ENCODE measurements at places on chromosomes 3 and 15. TPM values are rescaled to one million over a fixed set of nuclear protein-coding genes. Genes with fewer than 3 reads are reported as not detected.

- DNase-seq, result no peak
Observed at GRCh38 chr3:160665784-160666526, 11.0 kb upstream of the ARL14 start.

DNA sequence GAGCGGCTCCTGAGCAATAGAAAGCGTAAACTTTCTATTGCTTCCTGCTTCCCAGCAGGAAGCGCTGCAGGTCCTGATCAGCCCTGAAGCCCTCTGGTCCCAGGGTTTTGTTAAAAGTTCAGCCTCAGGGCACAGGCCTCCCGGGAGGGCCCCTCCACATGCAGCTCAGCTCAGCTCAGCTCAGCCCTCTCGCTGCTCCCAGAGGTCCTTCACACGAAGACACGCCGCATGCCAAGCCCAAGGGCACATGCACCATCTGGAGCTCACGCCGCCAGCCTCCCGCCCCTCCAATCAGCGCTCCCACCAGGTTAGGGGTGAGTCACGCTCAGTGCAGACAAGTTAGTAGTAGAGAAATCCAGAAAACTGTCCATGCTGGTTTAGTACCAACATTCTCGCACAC lies 12.7 kb downstream of the TKT start:
- DNase-seq, result peak; percentile 48

DNA sequence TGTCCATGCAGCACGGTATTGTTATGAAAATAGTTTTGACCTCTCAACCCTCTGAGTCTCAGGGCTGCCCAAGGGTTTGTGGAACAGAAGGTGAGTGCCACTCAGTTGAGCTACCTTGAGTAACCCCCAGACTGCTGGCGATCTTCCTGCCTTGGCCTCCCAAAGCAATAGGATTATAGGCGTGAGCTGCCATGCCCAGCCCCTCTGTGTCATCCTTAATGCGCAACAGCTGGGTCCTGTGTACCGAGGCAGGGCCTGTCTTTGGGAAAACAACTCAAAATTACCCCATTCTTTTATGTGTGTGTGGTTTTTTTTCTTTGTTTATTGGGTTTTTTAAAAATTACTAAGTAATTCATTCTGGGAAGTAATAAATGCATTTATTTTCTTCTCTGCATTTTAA lies 78.3 kb upstream of the TPM1 start:
- DNase-seq, result no peak

RTP3 gene
- total RNA-seq, result not detected

POTEB gene
- not detected for total RNA-seq

- DNase-seq, result no peak
Observed at GRCh38 chr3:13693441-13693840, 144.5 kb downstream of the FBLN2 start.

NMNAT3 gene
- 0.77 TPM for total RNA-seq

DNA sequence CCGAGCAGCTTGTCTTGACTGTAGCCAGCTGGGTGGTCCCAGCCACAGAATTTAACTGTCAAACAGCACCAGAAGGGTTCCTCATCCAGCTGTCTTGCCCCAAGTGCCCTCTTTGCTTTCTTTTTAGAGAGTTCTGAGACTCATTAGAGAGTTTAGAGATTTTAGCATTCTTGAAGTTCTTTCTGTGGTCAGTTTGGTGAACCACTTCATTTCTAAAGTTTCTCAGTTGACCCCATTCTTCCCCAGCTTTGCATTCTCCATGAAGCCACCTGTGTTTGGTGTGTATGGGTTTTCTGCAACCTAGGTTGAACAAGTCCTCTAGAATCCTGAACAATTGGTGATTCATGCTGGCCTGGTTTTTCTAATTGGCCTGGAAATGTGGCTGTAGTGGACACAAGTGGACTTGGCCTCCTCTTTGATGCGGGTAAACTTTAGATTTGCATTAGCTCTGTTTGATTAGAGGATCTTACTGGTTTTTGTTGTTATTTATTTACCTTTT lies 33.7 kb downstream of the FLNB start:
- DNase-seq, result no peak

DNA sequence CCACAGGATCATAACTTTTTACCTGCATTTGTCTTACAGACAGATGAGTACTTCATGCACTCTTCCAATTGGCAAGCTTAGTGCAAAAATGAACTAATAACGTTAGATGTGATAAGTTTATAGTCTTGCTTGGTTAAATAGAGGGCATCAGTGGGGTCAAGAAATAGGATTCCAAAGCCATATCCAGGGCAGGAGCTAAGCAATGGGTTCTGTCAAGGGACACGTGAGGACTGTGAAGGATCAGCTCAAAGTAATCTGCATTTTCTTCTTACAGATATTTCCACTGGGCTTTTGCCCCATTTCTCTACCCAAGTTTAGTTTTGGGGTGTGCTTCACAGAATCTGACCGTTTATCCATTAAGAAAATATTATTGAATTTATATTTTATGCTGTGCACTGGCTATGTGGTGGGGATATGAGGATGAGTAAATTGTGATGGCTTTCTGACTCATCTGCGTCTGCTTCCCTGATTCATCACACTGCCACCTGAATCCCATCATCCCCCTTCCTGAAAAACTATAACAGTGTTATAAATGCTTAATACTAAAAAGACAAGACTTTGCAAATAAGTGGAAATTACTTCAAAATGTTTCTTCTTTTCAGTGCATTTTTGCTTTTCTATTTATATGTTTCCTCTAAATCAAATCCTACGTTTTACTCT lies 17.5 kb downstream of the PPP2R3A start:
- peak; percentile 46 for DNase-seq

DNA sequence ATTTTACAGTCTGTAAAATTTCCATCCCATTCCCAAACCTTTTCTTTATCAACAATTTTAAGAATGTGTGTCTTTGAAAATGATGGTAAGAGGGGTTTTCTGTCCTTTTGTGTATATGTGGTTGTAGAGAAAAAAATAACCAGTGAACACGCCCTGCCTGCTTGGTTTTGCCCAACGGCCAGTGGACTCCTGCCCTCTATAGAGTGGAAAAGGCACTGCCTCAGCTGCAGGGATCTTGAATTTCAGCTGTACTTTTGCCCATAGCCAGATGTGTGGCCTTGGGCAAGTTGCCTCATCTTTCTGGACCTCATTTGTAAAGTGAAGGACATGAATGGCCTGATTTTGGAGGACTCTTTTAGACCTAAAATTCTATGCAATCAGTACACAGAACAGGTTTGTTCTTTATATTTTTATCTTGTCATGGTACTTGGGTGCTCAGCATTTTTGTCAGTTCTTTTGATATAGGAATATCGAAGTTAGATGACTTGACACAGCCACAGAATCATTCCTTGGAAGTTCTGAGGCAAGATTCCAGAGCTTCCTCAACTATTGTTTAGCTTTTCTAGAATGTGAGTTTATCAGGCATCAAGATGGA lies 81.0 kb downstream of the CLDN11 start:
- peak; percentile 38 for DNase-seq

DNA sequence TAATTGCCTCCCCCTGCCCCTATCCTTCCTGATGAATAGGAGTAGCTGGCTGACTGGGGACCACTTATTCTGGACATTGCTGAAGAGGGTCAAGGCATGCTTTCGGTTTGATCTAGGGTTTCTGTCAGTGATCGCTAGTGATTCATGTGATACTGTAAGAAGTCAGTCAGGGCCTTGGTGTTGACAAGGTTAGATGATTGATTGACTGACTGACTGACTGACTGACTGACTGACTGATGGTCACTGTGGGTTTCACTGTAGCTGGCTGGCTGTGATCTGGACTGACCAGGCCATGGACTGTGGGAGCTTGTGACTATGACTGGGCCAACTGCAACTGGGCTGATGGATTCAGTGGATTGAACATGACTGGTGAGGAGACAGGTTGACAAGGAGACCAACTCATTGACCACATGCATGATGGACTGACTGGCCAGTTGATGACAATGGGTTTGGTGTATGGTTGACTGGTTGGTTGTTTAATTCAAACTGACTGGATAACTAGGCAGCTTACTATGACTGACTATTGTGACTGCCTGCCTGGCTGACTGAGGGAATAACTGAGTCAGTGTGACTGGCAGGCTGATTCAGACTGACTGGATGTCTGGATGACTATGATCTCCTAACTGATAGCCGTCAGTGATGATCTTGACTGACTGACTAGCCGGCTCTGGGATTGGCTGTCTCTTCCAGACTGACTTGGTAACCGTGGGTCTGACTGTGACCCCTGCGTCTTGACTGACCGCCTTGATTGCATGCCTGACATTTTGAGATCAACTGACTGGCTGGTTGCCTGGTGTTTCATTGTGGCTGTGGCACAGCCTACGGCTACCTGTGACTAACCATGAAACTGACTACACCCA lies 509.9 kb downstream of the SHQ1 start:
- peak; percentile 24 for DNase-seq

SLC51A gene
- total RNA-seq, result not detected

GRCh38 chr3:179701176-179701827 lies 48.5 kb downstream of the USP13 start:
- no peak for DNase-seq

- peak; percentile 65 for DNase-seq
Observed at GRCh38 chr3:71104121-71104541, 479.4 kb downstream of the FOXP1 start.

All from dermis microvascular lymphatic vessel endothelial cell (primary cell).